AG04450 (cell line): ENCODE measurements at places on chromosomes 1 and 21.

GRCh38 chr1:55231745-55232144, 16.6 kb upstream of the USP24 start:
- DNase-seq = no peak

DNA sequence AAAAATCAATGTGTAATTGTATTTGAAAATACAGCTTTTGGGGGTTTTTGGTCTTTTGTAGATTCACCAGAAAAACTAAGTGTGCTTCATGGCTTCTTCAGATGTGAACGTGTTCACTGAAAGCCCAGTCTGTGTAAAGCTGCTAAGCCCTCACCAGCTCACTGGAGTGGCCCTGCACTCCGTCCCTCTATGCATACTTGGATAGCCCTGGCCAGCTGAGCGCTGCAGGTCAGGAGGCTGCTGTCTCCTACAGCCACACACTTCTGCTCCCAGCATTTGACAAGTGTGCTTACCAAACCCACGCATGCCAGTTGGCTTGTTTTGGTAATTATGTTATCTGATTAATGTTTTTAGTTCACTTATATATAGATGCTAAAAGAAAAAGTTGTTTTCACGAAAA, 163.5 kb downstream of the TLR5 start:
- no peak for DNase-seq

- no peak for DNase-seq
These were observed 21.4 kb downstream of the GNB1 start for GRCh38 chr1:1869469-1869868.

DNA sequence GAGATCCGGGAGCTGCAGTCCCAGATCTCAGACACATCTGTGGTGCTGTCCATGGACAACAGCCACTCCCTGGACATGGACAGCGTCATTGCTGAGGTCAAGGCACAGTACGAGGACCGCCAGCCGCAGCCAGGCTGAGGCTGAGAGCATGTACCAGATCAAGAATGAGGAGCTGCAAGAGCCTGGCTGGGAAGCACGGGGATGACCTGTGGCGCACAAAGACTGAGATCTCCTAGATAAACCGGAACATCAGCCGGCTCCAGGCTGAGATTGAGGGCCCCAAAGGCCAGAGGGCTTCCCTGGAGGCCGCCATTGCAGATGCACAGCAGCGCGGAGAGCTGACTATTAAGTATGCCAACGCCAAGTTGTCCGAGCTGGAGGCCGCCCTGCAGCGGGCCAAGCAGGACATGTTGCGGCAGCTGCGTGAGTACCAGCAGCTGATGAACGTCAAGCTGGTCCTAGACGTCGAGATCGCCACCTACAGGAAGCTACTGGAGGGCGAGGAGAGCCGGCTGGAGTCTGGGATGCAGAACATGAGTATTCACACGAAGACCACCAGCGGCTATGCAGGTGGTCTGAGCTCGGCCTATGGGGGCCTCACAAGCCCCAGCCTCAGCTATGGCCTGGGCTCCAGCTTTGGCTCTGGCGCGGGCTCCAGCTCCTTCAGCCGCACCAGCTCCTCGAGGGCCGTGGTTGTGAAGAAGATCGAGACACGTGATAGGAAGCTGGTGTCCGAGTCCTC, 25.5 kb downstream of the ETV3L start:
- DNase-seq = peak; percentile 32

DNA sequence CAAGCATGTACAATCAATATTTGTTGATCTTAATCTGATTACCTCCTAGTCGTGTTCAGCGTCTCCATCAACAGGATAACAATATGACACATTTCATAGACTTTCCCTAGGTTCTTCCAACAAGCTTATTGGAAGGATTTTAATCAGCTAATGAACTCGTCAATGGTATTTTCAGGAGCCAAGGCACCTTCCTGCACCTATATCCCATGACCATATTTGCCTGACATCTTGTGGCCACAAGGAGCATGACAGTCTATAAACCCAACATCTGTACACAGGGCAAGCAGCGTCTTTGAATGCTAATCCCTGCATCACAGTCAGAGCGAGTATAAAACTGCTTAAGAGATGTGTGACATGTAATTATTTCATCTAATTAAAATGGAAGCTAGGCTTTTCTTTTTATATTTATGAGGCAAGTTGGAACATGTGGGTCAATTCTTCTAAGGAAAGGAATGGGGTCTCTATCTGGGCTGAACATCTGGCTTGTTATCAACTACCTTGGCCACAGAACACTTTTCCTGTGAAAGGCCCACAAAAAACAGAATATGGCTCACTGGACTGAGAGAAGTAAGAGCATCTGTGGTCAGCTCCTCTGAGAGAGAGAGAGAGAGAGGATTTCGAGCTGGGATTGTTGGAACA, 388.8 kb downstream of the NTNG1 start:
- no peak for DNase-seq

DNA sequence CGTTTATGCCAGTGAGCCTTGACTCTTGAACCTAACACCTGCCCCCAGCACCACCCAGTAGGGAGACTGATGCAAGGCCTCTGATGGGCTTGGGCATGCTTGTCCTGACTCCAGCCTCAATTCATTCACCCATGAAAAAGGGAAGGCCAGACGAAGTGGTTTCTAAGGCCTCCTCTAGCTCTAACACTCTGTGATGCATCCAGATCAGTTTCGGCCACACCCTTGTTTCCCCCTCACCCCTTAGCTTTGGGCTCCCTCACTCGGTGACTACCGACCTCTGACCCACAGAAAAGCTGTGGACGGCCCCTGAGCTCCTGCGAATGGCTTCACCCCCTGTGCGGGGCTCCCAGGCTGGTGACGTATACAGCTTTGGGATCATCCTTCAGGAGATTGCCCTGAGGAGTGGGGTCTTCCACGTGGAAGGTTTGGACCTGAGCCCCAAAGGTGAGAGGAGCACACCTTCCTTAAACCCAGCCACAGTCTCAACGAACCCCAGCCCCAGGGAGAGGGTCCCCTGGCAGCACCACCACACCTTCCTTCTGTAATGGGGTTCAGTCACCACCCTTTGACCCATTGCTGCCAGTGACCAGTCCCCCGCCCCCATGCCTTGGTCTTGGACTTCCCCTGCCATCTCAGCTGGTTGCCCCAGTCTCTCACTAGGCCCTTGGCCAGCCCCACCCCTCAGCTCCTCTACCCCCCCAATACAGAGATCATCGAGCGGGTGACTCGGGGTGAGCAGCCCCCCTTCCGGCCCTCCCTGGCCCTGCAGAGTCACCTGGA, 9.0 kb downstream of the NPR1 start:
- DNase-seq = no peak

DNA sequence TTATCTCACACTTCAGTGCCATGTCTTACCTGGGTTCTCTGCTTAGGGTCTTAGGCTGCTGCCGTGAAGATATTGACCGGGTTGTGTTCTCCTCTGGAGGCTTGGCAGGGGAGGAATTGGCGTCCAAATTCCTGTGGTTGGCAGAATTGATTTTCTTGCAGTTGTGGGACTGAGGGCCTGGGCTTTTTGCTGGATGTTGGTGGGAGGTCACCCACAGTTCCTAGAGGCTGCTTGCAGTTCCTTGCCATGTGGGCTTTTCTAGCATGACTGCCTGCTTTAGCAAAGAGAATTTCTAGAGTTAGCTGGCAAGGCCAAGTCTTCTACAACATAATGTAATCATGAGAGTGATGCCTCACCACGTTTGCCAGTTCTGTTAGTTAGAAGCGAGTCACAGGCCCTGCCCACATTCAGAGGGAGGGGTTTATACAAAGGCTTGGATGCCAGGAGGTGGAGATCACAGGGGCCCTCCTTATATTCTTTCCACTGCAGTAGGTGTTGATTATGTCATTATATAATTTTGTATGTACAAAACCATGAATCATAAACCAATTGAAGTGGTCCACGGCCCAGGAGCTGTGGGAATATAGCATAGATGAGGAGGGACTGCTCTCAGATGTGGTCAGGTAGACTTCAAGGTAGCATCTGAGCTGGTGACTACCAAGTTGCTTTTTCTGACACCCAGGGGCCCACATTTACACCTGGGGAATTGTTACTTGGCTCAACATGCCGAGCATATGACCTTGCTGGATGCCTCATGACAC, 6.6 kb downstream of the UBL4B start:
- DNase-seq = no peak

DNA sequence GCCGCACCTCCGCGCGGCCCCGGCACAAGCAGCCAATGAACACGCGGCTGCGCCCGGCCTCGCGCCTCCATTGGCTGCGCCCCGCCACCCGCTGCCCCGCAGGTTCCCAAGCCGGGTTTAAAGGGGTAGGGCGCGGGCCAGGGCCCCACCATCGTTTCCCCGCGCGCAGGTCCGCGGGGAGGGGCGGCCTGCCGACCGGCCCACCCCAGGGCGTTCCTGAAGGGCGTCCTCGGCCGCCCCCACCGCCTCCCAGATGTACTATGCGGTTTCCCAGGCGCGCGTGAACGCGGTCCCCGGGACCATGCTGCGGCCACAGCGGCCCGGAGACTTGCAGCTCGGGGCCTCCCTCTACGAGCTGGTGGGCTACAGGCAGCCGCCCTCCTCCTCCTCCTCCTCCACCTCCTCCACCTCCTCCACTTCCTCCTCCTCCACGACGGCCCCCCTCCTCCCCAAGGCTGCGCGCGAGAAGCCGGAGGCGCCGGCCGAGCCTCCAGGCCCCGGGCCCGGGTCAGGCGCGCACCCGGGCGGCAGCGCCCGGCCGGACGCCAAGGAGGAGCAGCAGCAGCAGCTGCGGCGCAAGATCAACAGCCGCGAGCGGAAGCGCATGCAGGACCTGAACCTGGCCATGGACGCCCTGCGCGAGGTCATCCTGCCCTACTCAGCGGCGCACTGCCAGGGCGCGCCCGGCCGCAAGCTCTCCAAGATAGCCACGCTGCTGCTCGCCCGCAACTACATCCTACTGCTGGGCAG, at the start of gene OLIG1:
Gene OLIG1 (plus strand): TSS at position 148 of the 750 bp plus-strand sequence. CDS start 106 bp downstream, at position 254.
- DNase-seq = no peak

- DNase-seq = no peak
These were observed 179.8 kb downstream of the ST6GALNAC3 start for GRCh38 chr1:76254104-76255030.

- peak; percentile 76 for DNase-seq
These were observed 87.4 kb upstream of the C1orf21 start for GRCh38 chr1:184299406-184299790.

DNA sequence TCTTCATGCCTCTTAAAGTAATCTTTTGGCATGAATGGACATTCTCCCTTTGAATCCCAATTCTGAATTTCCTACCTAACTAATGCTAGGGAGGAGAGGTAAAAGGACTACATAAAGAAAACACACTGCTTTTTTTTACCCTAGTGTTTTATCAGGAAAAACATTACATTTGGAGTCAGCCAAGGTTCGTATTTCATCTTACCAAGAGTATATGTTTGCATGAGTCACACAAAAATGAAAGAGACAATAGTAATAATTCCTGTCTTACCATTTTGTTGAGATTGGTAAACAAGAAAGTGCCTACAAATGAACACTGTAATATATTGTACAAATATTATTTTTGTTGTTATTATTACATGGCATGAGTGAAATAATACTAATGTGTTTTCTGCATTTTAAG, 112.9 kb upstream of the WARS2 start:
- DNase-seq = no peak

GRCh38 chr1:106458866-106459265, 597.6 kb upstream of the PRMT6 start:
- no peak for DNase-seq

- DNase-seq = no peak
These were observed 8.3 kb downstream of the ENAH start for GRCh38 chr1:225644666-225645065.

DNA sequence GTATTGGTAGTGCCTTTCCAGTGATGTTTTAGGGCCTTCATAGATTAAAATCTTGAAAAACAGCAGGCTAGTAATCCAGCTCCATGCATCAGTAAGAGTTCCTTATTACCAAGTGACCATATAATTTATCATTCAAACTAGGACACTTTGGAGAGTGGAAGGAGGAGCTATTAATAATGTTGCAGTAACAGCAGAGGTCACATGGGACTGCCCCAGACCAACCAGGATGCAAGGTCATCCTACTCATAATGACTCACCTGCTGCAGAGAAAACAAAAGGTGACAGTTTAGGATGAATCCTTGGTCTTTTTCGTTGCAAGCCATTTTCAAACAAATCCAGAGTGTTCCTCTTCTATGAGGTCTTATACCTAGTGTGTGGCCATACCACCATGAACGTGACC, 187.4 kb downstream of the NUF2 start:
- DNase-seq = no peak

- DNase-seq = no peak
These were observed 3.3 kb downstream of the HYI start for GRCh38 chr1:43450251-43450941.

- no peak for DNase-seq
These were observed 283.1 kb downstream of the GRIK1 start for GRCh38 chr21:29656504-29657239.

- no peak for DNase-seq
These were observed 46.1 kb upstream of the C1orf174 start for GRCh38 chr1:3945916-3946840.
